ENCODE measurements at places on chromosomes 13 and 19. TPM values are rescaled to one million over a fixed set of nuclear protein-coding genes. Genes with fewer than 3 reads are reported as not detected.

DNA sequence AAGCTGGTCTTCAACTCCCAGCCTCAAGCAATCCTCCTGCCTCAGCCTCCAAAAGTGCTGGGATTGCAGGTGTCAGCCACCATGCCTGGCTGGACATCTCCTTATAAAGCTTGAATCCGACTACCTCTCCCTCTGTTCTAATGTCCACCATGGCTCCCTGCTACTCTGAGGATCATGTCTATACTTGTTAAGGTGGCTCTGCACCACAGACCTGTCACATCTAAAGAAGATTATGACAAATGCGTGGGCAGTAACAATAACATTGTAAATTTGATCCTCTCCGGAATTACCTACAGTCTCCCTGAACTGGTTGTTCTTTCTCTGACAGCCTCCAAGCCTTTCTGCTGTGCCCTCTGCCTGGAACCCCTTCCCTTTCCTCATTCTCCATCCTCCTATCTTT lies 1.8 kb downstream of the NXNL1 start:
- peaks cover 20% of the 10 kb centered on the region for H3K27me3 ChIP-seq
- no peak overlapping the region for H3K27ac ChIP-seq
- no peaks in the 10 kb centered on the region for H3K36me3 ChIP-seq
- no peak for DNase-seq
- H3K4me3 ChIP-seq, result no peak overlapping the region

DNA sequence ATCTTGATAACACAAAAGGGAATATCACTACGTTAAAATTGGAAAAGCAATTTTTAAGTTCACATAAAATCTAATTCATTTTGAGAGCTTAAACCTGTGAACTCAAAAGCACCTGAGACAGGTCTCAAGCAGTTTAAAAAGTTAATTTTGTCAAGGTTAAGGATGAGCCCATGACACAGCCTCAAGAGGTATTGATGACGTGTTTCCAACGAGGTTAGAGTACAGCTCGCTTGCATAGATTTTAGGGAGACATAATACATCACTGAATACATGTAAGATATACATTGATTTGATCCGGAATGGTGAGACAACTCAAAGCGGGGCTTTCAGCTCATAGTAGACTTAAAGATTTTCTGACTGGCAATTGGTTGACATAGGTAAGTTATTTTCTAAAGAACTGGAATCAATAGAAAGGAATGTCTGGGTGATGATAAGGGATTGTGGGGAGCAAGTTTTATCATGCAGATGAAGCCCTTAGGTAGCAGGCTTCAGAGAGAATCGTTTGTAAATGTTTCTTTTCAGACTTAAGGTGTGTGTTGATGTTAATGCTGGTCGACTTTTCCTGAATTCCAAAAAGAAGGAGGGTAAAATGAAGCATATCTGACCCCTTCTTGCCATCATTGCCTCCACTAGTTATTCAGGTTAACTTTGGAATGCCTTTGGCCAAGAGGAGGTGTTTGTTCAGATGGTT lies 2890.6 kb downstream of the PCDH9 start:
- H3K27ac ChIP-seq, result no peak overlapping the region
- H3K4me1 ChIP-seq, result no peaks in the 10 kb centered on the region
- H3K27me3 ChIP-seq, result no peaks in the 10 kb centered on the region
- DNase-seq, result no peak

- peaks cover 62% of the 10 kb centered on the region for H3K4me1 ChIP-seq
- no peak for DNase-seq
- H3K4me3 ChIP-seq, result no peak overlapping the region
These were observed 6.0 kb upstream of the CCDC97 start for GRCh38 chr19:41303954-41304353.

- peaks cover 45% of the 10 kb centered on the region for H3K36me3 ChIP-seq
- no peaks in the 10 kb centered on the region for H3K27me3 ChIP-seq
- no peak for DNase-seq
- no peak overlapping the region for H3K4me3 ChIP-seq
- no peak overlapping the region for H3K27ac ChIP-seq
These were observed 10.9 kb downstream of the ACP4 start for GRCh38 chr19:50801107-50801506.

- H3K4me1 ChIP-seq, result no peaks in the 10 kb centered on the region
- no peak overlapping the region for H3K27ac ChIP-seq
- peaks cover 9% of the 10 kb centered on the region for H3K36me3 ChIP-seq
These were observed 51.5 kb downstream of the BICRA start for GRCh38 chr19:47660435-47660832.

DNA sequence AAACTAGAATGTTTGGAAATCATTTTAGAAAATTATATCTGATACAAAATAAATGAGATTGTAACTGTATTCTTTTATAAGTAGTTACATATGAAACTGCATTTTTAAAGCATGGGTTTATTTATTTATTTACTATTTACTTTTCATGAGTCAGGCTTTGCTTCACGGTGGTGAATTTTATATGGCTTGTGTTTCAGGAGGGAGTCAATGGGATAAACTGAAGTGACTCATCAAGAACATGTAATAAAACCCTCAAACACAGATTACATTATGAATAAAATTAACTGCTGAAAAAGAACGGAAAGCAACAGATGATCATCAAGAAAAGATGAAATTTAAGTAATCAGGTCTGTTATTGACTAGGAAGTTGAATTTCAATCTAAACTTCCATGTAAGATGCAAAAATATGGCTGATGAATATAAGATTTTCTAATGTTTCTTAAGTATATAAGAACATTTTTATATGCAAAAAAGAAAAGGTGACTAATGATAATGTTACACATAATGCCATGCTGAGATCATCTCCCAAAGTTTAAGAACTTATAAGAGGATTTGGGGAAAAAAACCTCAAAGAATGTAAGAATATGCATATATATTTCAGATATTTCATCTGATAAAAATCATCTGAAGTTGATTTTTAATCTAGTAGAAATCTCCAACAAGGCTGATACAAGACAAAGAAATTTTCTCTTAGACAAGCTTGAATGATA lies 383.6 kb downstream of the SLITRK1 start:
- DNase-seq, result no peak
- no peak overlapping the region for H3K27ac ChIP-seq
- no peaks in the 10 kb centered on the region for H3K27me3 ChIP-seq
- H3K4me3 ChIP-seq, result no peak overlapping the region
- no peaks in the 10 kb centered on the region for H3K4me1 ChIP-seq

GRCh38 chr13:31997641-31998040 lies 33.9 kb upstream of the FRY start:
- H3K4me3 ChIP-seq, result no peak overlapping the region
- no peak overlapping the region for H3K27ac ChIP-seq
- DNase-seq, result no peak
- no peaks in the 10 kb centered on the region for H3K4me1 ChIP-seq
- no peaks in the 10 kb centered on the region for H3K36me3 ChIP-seq

The PGLYRP2 gene
- total RNA-seq, result 0.71 TPM

DNA sequence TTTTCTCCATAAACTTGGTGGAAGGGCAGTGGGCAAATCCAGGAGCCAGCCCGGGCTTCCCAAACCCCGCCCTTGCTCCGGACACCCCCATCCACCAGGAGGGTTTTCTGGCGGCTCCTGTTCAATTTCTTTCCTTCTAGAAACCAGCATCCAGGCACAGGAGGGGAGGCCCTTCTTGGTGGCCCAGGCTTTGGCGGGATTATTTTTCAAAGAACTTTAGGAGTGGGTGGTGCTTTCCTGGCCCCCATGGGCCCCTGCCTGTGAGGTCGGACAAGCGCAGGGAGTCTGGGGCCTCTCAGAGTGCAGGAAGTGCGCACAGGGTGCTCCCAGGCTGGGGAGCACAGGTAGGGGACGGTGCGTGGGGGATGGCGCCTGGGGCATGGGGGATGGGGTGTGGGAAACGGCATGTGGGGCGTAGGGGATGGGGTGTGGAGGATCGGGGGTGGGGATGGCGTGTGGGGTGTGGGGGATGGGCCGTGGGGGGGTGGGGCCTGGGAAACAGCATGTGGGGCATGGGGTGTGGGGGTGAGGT lies 396 bp downstream of the F7 start:
- no peak overlapping the region for H3K27ac ChIP-seq
- H3K4me1 ChIP-seq, result no peaks in the 10 kb centered on the region
- DNase-seq, result no peak
- peaks cover 23% of the 10 kb centered on the region for H3K27me3 ChIP-seq

DNA sequence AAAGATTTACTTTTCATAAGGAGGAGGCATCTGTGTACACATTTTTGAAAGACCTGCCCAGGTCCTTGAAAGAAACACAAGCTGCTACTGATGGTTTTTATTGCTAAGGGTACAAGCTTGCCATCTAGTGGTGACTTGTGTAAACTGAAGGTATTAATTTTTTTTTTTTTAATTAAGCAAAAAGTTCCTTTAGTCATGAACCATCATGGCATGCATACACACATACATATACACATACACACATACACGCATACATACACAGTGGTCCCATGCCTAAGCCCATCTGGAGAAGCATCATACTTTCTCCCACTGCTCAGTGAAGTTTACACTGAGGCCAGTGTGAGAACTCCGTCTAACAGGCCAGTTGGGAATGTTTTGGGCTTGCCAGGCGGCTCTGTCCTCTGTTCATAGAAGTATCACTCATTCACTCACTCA lies 312.5 kb downstream of the DCLK1 start:
- no peaks in the 10 kb centered on the region for H3K36me3 ChIP-seq
- no peak overlapping the region for H3K27ac ChIP-seq
- H3K27me3 ChIP-seq, result no peaks in the 10 kb centered on the region

The POU2F2 gene
- total RNA-seq, result 1.5 TPM

DNA sequence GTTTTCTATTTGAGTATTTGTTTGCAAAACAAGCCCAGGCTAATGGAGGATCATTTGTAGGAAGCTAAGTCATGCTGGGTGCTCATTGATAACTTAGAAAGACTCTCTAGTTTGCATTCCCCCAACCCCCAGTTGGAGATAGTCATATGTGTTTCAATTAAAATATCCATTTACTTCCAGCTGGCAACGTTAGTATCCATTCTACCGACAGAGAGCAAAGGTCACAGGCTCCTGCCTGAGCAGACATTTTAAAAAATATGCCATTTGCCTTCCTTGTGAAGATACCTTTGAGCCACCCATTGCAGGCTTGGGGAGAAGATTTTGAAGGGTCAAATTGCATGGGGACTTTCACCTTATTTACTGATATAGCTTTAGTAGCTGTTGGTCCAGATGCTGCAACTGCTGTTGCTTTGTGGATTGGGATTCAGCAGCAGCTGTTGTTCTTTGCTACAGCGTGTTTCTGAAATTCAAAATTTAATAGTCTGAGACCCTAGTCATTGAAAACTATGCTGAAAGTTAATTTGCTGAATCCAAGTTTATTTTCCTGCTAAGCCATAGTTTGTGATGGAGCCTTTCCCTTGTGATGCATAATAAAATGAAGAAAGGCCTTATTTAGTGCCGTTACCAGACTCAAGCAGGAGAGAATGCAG lies 335.1 kb downstream of the GPC6 start:
- H3K4me3 ChIP-seq, result no peak overlapping the region
- no peaks in the 10 kb centered on the region for H3K27me3 ChIP-seq
- no peaks in the 10 kb centered on the region for H3K36me3 ChIP-seq
- H3K27ac ChIP-seq, result no peak overlapping the region

The OR7C1 gene
- not detected for total RNA-seq

GRCh38 chr13:73204952-73205351 lies 146.1 kb downstream of the KLF5 start:
- no peaks in the 10 kb centered on the region for H3K27me3 ChIP-seq
- no peak for DNase-seq
- H3K4me1 ChIP-seq, result no peaks in the 10 kb centered on the region
- H3K4me3 ChIP-seq, result no peak overlapping the region
- no peaks in the 10 kb centered on the region for H3K36me3 ChIP-seq
- H3K27ac ChIP-seq, result no peak overlapping the region

DNA sequence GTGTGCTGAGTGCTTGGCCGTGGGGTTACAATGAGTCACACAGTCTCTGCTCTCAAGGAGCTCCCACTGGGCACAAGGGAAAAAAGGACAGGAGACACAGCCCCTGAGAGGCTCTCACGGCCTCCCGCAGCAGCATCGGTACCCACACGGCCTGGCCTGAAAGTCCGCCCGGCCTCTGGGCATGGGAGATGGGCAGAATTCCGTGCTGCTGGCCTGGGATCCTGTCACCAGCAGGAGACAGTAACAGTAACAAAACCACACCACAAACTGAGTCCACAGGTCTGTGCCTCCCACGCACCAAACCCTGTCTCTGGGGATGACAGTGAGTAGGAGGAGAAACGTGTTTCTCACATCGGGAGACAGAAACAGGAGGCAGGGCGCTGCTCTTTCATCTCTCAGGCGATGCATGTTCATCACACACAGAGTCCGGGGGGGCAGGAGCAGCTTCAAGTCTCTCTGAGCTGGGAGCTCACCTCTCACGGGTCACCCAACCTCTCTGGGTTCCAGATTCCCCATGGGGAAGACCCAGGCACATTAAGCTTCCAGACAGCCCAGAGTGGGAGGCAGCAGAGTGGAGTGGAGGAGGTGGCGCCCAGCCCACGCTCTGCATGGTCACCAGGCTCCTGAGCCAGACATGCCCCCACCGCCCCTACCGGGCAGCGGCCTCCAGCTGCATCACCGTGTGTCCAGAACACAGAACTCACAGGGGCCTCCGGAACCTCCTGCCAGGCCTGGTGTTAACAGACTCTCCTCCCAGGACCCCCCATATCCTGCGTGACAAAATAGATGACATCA lies 124.7 kb upstream of the VSTM2B start:
- H3K36me3 ChIP-seq, result no peaks in the 10 kb centered on the region
- H3K4me3 ChIP-seq, result no peak overlapping the region
- DNase-seq, result no peak
- H3K4me1 ChIP-seq, result no peaks in the 10 kb centered on the region
- no peak overlapping the region for H3K27ac ChIP-seq
- H3K27me3 ChIP-seq, result no peaks in the 10 kb centered on the region

The SLC25A41 gene
- total RNA-seq, result 0.05 TPM

DNA sequence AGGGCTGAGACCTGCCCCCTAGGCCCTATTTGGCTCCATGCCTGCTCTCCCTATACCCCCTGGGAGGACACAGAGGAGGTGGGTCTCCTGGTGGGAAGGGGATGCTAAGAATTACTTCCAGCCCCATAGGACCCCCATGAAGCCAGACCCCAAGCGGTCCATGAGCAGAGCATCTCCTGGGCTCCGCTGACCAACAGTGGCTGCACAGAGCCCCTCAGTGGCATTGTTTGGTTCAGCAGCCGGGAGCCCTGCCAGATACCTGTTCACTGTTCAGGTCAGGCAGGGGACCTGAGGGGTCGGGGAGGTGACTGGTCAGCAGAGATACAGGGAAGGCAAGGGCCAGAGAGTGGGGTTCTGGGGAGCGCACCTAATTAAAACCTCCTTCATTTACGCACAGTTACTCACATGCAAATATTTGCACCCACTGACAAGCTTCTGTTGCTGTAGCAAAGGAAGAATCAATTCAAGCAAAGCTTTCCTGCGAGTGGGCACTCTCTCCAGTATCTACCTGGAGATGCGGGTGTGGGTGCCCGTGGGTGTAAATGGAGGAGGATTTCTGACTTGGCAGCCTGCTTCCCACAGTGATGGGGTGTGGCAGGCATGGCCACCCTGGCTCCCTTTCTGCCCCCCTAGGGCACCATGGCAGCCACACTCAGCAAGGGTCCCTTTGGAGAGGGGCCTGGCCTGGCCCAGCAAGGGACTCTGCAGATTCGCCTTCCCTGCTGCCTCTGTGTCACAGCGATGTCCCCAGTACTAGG lies 83.5 kb downstream of the CHST8 start:
- H3K4me1 ChIP-seq, result no peaks in the 10 kb centered on the region
- no peak overlapping the region for H3K4me3 ChIP-seq
- no peak overlapping the region for H3K27ac ChIP-seq
- H3K27me3 ChIP-seq, result no peaks in the 10 kb centered on the region

GRCh38 chr13:24854311-24854710 lies 90.3 kb downstream of the RNF17 start:
- DNase-seq, result no peak
- H3K27ac ChIP-seq, result no peak overlapping the region
- H3K4me3 ChIP-seq, result no peak overlapping the region

The COQ8B gene
- 21.6 TPM for total RNA-seq

- no peaks in the 10 kb centered on the region for H3K4me1 ChIP-seq
- H3K27ac ChIP-seq, result no peak overlapping the region
- DNase-seq, result no peak
- H3K4me3 ChIP-seq, result no peak overlapping the region
- H3K36me3 ChIP-seq, result no peaks in the 10 kb centered on the region
These were observed 4.7 kb upstream of the IRS2 start for GRCh38 chr13:109790942-109791605.
